ENCODE measurements at places on chromosomes 3 and 15. TPM values are rescaled to one million over a fixed set of nuclear protein-coding genes. Genes with fewer than 3 reads are reported as not detected.

GOLGA6L1 gene
- total RNA-seq: not detected

ILDR1 gene
- total RNA-seq: not detected

GPR160 gene
- 0.50 TPM for total RNA-seq

SLC51A gene
- total RNA-seq: 0.25 TPM
